H4 (cell line): ENCODE measurements at places on chromosomes 5 and 9. TPM values are rescaled to one million over a fixed set of nuclear protein-coding genes. Genes with fewer than 3 reads are reported as not detected.

DNA sequence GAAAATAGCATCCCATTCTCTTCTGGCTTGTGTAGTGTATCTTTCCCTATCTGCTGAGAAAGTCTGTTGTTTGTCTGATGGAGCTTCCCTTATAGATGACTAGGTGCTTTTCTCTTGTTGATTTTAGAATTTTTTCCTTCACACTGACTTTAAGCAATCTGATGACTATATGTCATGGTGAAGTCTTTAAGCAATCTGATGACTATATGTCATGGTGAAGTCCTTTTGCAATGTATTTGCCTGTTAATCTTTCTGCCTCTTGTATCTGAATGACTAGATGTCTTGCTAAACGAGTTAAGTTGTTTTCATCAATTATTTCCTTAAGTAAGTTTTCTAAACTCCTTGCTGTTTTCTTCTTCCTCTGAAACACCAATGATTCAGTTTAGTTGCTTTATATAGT, 80.5 kb downstream of the RNF130 start:
- no peak for DNase-seq

- DNase-seq: no peak
These were observed 971.2 kb upstream of the CDH9 start for GRCh38 chr5:28009576-28009975.

GRCh38 chr5:11234501-11234911, 473.5 kb upstream of the DAP start:
- no peak for DNase-seq

The ARL14EPL gene
- total RNA-seq: 1.3 TPM in 1 of 2 replicates, not detected in the other
